ENCODE measurements at places on chromosomes 16 and 17.

DNA sequence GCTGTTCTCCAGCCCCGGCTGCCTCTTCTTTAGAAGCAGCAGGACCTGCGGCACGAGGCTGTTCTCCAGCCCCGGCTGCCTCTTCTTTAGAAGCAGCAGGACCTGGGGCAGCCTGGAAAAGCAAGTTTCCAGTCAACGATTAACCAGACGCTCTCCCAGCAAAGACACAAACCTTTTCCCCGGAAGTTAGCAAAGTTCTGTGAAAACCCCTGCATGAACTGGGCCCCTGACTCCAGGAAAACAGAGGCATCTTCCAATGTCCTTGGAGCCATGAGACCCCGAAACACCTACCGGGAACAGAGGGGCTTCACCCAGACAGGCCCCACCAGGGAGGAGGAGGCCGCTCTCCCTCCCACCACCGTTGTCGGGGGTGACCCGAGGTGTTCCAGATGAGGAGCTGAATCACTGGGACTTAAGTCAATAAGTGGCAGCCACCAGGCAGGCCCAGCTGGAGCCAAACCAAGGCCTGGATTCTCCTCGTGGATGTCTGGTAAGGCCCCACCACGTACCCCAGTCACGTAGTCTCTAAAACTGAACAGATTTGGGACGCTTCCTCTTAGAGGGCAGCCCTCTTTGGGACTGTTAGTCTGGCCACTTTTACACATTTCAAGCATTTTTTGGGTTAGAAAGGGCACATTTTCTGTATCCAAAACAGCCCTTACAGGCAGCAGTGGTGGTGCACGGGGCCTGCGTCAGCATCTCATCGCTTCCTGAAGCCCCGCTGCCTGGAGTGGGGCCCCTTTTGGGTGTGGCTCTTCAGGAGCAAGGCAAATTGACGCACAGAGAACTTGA is at the start of gene RPH3AL:
TSS of gene RPH3AL (minus strand) at position 387 of the 792 bp plus-strand sequence. CDS start 25,264 bp downstream, outside the sequence.
- no peak for DNase-seq

DNA sequence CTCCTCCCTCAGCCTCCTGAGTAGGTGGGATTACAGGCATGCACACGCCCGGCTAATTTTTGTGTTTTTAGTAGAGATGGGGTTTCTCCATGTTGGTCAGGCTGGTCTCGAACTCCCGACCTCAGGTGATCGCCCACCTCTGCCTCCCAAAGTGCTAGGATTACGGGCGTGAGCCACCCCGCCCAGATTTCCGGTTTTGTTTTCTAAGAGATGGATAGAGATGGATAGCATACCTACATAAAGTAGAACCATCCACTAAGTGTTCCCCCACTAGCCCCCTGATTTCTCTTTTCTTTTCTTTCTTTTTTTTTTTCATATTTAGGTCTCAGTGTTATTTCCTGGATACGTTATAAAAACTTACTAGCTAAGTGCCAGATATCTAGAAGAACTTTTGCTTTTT is 2.0 kb downstream of the WSB1 start:
- DNase-seq: no peak

- no peak for DNase-seq
Measured at GRCh38 chr16:13956635-13957196, 36.8 kb downstream of the ERCC4 start.

DNA sequence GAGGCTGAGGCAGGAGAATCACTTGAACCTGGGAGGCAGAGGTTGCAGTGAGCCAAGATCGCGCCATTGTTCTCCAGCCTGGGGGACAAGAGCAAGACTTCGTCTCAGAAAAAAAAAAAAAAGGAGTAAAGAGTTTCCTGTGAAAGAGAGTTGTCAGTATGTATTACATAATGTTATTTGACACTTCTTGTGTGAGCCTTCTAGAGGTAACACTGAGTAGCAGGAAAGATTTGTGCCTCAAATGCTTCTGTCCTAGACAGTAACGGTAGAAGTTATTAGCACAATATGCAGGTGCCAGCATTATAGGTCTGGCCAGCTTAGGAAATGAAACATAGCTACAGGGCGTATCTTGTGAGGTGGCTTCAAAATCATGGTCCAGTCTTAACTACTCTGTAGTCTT is 6.2 kb downstream of the RPS6KB1 start:
- DNase-seq: no peak

DNA sequence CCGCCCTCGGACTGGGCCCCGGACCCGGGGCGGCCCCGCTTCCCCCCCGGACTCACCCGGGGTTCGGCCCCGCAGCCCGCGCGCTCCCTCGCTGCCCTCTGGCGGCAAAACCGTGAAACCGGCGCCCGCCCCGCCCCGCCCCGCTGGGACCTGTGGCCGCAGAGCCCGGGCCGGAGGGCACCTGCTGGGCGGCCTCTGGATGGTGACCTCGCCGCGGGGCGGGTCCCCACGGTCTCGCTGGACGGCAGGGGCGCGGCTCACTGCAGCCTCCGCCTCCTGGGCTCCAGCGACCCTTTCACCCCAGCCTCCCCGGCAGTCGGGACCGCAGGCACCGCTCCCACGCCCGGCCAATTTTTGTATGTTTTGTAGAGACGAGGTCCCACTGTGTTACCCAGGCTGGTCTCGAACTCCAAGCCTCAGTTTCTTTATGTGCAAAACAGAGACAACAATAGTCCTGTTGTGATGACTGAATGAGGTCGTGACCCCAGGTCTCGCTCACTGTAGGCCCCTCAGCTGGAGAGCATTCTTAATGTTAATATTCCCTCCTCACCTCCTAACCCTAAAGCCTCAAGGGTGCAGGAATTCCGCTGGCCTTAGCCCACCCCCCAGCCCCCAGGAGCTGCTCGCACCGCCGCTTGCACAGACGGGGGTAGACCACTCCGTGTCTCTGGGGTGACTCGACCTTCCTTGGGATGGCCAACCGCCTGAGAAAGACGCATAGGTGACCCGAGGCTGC is 33.7 kb upstream of the RPH3AL start:
- peak; percentile 87 for DNase-seq

DNA sequence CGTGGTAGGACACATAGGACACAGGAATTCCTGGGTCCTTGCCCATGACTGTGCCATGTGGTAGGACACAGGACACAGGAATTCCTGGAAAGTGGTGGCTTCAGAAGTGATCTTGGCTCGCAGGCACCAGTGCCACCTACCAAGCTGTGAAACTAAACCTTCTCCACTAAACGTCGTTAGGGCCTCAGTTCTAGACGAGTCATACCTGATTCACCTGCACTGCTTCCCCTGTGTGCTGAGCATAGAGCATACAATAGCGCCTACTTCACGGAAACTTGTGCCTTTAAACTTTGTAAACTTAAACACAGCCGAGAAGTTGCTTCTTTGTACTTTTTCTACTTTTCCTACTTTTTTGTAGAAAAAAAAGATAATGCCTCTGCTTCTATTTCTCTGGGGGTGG is 4.8 kb downstream of the SOX8 start:
- no peak for DNase-seq

DNA sequence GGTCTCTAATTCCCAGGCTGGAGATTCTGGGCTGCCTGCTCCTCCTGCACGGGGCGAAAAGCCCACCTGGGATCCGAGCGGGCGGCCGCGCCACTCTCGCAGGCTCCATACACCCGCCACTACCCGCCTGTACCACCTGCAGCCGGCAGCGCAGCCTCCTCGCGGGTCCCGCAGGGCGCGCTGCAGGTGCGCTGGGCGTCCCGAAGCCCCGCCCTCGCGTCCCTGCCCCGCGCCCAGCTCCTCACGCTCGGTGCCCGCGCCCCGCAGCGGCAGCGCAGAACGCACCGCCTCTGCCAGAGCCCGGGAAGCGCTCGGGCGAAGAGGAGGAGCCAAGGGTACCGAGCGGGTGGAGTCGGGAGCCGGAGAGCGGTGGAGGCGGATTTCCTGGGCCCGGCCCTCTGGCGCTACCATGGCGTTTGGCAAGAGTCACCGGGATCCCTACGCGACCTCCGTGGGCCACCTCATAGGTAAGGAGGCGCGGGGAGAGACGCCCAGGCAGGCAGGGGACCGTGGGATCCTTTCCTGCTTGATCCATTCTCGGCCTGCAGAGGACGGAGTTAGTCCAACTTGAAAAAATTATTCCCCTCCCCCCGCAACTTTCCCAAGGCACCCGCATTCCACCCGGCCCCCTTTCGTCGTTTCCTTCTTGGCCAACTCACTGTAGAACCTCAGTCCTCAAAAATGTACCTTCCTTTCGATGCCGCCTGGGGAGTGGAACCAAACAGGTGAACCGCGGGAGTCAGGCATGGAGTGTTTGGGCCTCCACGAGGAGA is at the start of gene TOM1L1:
TSS of gene TOM1L1 (plus strand) at position 396 of the 773 bp plus-strand sequence. CDS start at position 410, 14 bp downstream.
- DNase-seq: peak; percentile 35

- DNase-seq: no peak
Measured at GRCh38 chr17:50550661-50551432, 3.9 kb downstream of the SPATA20 start.

DNA sequence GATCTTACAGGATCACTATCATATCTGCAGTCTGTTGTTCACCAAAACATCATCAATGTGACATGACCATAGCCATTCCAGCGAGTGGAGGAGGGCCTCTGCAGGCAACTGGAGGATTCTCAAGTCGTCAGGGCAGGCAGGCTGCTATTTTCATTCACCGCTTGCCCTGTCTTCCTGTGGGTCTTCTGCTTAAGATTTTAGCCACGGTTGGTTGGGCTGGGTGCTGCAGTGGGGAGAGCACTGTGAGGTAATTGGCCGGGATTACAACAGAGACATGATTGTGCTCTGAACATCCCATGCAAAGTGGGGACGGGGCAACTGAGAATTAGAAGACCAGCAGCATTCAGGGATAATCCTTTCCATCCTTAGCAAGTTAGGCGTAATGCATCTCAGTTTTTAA is 245.9 kb downstream of the CPPED1 start:
- DNase-seq: no peak

- no peak for DNase-seq
Measured at GRCh38 chr17:17947309-17947708, 24.9 kb downstream of the TOM1L2 start.

DNA sequence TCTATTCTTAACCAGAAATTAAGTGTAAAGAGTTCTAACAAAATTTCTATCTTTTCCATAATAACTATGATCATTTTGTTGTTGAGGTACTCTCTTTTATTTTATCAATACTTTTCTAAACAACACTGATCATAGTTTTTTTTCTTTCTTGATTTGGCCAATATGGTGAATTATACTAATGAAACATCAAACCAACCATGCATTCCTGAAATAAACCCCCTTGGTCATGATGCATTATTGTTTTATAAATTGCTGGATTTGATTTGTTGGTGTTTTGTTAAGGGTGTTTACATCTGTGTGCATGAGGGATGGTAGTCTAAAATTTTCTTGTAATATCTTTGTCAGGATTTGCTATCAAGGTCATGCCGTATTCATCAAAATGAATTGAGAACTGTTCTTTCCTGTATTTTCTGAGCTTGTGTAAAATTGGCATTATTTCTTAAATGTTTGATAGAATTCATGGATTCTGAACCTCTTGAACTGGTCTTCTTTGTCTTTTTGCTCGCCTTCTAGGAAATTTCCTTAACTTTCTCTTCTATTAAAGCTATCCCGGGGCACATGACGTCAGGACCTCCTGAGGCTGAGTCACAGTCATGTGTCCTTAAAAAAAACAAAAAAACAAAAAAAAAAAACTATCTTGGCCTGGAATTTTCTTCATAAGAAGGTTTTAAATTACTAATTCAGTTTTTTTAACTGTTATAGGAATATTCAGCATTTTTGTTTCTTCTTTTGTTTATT is 3.9 kb upstream of the TRIM25 start:
- no peak for DNase-seq

DNA sequence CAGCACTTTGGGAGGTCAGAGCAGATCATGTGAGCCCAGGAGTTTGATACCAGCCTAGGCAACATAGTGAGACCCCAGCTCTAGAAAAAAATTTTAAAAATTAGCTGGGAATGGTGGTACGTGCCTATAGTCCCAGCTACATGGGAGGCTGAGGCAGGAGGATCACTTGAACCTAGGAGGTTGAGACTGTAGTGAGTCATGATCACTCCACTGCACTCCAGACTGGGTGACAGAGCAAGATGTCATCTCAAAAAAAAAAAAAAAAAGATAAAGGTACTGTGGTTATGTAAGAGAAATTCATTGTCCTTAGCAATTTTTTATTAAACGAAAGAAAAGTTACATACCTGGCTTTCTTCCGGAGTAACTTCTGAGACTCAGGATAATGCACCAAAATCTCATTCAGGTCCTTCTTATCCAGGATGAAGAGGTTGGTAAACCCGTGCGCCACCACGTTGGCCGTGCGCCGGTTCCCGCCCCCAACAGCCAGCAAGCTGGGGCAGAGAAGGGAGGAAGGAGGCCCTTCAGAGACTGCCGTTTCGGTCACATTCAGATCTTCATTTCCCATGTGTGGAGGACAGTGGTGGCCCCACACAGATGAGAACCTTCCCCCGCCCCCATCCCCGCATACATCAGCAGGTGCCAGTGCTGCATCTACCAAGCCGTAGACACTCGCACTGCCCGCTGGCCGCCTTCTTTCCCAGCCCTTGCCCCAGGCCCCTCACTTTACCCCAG is 73.7 kb downstream of the CNGB1 start:
- no peak for DNase-seq

GRCh38 chr16:88070989-88071625 is 119.9 kb downstream of the BANP start:
- DNase-seq: no peak

- no peak for DNase-seq
Measured at GRCh38 chr16:28001642-28002041, 61.9 kb downstream of the GSG1L start.

DNA sequence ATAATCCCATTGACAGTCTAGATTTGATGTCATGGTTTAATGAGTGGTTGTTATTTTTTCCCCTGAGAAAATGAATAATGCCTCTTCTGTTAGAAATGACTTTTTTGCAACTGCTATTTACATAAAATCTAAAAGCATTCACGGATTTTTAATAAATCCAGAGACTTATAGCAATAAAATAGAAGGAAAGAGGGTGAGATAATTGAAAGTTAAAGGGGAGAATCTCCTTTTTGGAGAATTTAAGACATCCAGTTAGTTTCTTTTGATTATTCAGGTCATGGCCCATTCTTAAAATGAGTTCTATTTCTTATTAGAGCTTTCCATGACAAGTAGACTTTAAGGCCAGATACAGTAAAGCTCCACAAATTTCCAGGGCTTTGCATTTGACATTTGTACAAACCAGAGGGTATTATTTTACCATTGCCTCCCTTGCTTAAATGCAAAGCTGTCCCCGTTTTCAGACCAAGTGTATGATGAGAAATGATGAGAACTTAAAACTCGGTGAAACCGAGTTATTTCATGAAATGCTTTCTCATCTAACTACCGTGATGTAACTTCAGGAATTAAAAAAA is 789.0 kb upstream of the SOX9 start:
- DNase-seq: no peak

DNA sequence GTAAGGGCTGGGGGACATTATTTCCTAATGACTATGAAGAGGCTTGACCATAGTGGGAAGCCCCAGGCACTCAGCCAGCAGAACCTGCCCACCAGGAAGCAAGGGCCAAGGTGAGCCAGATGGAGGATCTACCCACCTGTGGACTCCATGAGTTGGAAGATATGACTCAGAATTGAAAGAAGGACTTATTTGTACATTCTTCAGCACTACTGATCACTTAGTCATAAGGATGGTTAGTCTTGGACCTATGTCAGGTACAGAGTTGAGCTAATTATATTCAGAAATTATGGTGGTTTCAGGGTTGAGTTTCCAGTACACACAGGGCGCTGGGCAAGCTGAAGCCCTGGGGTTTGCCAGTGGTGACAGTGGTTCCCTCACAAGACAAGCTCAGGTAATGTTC is 24.0 kb upstream of the GRIN2A start:
- no peak for DNase-seq

GRCh38 chr17:30091771-30092170 is 24.8 kb upstream of the NSRP1 start:
- no peak for DNase-seq
